Sciatic nerve (tissue), 2 donors: ENCODE measurements at places on chromosomes 3 and 15. TPM values are rescaled to one million over a fixed set of nuclear protein-coding genes. Genes with fewer than 3 reads are reported as not detected.
A peak's percentile ranks its signal among the peaks of the same experiment; 100 is the strongest.

CIAO2A gene
- total RNA-seq, result 26.3 TPM

- DNase-seq, result no peak
Observed at GRCh38 chr3:166877971-166878370, 502.1 kb downstream of the ZBBX start.

MBD4 gene
- total RNA-seq, result 30.6 TPM

DCP1A gene
- total RNA-seq, result 30.8 TPM

- no peak for DNase-seq
Observed at GRCh38 chr3:169610888-169611291, 52.6 kb downstream of the MECOM start.

- no peak for DNase-seq
Observed at GRCh38 chr3:58210761-58211460, at the start of gene DNASE1L3. DNASE1L3 (minus strand) TSS chr3:58210972; CDS start chr3:58210906, 66 bp downstream.

RHCG gene
- not detected for total RNA-seq

BTD gene
- total RNA-seq, result 22.5 TPM

DNA sequence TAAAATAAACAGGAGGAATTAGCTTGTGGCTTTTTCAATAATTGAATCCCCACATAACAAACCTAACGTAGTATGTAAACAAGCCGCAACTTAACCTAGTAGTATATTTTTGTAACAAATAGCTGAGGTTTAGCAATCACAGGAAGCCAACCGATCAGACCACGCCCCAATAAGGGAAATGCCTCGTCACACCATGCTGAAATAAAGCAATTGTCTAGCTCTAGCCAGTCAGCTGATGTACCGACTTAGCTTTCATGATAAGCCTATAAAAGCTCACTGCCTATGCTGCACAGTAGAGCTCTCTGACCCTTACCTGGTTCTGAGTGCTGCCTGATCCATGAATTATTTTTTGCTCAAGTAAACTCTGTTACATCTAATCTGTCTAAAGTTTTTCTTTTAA, 208.9 kb downstream of the ROBO1 start:
- no peak for DNase-seq

DNA sequence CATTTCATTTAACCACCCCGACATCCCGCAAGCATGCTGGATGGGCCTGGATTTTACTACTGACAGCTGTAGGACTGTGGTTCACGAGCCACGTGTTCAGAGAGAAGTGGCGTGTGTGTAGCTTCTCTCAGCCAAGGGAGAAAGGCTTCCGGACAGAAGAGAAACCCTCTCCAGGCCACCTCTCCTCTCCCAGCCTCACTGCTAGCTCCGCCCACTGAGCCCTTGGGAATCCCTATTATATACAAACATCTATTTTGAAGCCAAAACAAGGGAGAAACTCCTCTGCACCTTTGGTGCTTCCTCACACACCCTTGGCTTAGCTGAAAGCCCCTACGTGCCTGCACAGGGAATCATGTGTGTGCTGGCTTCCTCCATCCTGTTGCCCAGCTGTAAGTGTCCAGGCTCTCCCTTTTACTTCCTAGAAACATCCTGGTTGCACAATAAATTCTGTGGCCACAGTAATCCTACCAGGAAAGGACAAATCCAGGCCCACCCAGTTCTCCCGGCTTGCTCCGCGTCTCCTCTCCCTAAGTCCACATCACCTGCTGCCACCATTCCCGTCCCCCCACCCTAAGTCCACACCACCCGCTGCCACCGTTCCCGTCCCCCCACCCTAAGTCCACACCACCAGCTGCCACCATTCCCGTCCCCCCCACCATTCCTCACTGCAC, 30.5 kb downstream of the PCSK6 start:
- DNase-seq, result peak; percentile 59

DNA sequence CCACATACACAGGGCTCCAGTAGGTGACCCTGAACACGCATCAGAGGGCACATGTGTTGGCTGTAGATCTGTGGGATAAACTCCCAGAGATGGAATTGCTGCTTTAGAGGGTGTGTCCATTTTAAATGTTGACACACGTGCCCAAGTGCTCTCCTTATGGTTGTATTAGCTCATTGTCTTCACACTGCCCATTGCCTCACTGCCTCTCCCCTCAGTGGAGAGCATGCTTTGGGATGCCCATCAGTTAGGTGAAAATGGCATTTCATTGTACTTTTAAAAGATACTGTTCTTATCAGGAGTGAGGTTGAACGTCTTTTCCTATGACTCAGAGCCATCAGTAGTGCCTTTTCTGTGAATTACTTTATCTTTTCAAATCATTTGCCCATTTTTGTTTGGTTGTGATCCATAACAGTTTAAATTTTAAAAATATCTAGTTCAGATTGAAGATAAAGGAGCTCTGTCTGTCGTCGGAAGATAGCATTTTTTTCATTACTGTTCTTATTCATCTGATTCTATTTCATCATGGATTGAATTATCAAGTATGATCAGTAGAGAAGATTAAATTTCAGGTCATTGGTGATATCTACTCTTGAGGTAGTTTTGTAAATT, 120.7 kb downstream of the CHDH start:
- DNase-seq, result no peak

SERINC4 gene
- 0.31 TPM for total RNA-seq
